Psoas muscle (tissue), 8 donors: ENCODE measurements at places on chromosomes 3 and 15. TPM values are rescaled to one million over a fixed set of nuclear protein-coding genes. Genes with fewer than 3 reads are reported as not detected.

DNA sequence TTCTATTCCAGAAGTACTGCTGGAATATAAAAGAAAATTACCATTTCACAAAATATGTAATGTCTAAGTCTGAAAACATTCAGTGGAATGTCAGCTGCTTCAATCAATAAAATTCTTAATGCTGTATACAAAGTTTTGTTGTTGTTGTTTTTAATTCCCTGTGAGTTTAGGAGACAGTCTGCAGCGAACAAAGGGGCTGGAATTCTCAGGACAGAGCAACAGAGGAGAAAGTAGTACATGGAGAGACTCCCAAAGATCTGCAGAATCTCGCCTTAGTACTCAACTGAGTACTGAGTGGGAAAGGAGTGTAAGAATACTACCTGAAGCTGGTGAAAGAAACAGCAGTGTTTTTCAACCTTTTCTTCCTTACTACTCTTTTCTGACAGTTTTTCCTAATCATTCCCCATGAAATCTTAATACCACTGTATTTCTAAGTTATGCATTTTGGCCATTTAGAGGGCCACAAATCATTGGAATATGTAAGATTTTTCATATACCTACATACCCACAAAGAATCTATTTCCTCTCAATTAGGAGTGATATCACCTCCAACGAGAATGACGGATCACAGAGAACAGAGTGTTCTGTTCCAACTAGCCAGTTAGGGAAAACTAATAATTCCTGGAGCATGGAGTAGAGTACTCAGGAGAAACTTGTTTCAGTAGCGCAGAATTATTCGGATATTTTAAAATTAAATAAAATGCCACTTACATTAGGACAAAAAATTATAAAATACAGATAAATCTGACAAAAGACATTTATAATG, 16.0 kb downstream of the ANKRD28 start:
- H3K4me1 ChIP-seq: peaks cover 38% of the 10 kb centered on the region
- H3K36me3 ChIP-seq: no peaks in the 10 kb centered on the region
- peak overlapping the region; percentile 37 for H3K4me3 ChIP-seq
- no peaks in the 10 kb centered on the region for H3K27me3 ChIP-seq
- peak overlapping the region; percentile 43 for H3K27ac ChIP-seq
- no peak for DNase-seq

- H3K36me3 ChIP-seq: no peaks in the 10 kb centered on the region
- H3K4me1 ChIP-seq: peaks cover 21% of the 10 kb centered on the region
- H3K4me3 ChIP-seq: peak overlapping the region; percentile 10
- H3K27me3 ChIP-seq: no peaks in the 10 kb centered on the region
- DNase-seq: no peak
Observed at GRCh38 chr3:45113625-45114050, 32.5 kb downstream of the CDCP1 start.

PAQR5 gene
- 0.14 TPM for polyA plus RNA-seq

MUSTN1 gene
- 578 TPM for polyA plus RNA-seq
